ENCODE measurements at places on chromosomes 2 and 18.

- DNase-seq: no peak
Observed at GRCh38 chr18:24368749-24369148, 28.9 kb downstream of the OSBPL1A start.

GRCh38 chr2:27303093-27304025 lies 4.9 kb downstream of the UCN start:
- peak; percentile 32 for DNase-seq

DNA sequence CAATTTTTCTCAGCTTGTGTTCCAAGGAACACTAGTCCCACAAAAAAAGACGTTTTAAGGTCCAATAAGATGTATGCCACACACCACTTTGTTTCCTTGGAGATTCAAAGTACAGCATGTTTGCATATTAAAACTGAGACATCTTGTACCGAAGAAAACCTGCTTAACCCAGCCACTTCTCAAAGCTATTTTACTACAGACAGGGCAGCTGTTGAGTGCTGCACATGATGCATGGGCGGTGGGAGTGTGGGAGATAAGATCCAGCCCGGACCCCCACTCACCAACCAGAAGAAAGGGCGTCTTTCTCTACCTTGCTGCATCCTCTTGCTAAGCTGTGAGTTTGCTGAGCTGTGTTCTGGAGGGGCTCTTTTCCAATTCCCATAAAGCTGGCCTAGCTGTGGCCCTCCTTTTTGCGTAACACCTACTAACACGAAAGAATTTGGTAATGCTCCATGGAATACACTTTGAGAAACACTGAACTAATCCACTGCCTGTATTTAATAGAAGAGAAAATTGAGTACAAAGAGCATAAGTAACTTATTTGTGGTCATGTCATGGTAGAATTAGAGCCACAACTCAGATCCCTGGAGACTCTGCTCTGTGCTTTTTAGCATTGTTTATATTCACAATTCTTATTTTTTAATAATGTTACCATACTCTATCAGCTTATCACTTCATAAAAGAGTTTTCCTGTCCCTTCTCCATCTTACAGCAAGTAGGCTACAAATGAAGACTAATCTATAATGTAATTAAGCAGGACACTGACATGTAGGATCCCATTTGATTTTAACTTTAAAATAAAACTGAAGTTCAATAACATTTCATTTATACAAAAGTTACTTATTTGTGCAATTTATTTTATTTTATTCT lies 90.0 kb downstream of the PLEKHM3 start:
- no peak for DNase-seq

GRCh38 chr2:20757405-20758090 lies 65.4 kb downstream of the LDAH start:
- DNase-seq: no peak

All from astrocyte (in vitro differentiated cells and primary cell).